H1 (cell line): ENCODE measurements at places on chromosomes 12 and 14. TPM values are rescaled to one million over a fixed set of nuclear protein-coding genes. Genes with fewer than 3 reads are reported as not detected.

- H3K27ac ChIP-seq: no peak overlapping the region
- no peaks in the 10 kb centered on the region; the same call in 1 of the 2 replicates for H3K36me3 ChIP-seq
- no peaks in the 10 kb centered on the region for H3K27me3 ChIP-seq
- DNase-seq: no peak
- no peak overlapping the region for H3K4me3 ChIP-seq
Observed at GRCh38 chr12:104670439-104671408, 214.0 kb downstream of the CHST11 start.

- no peaks in the 10 kb centered on the region for H3K4me1 ChIP-seq
- DNase-seq: no peak
- no peaks in the 10 kb centered on the region for H3K36me3 ChIP-seq
Observed at GRCh38 chr12:93855261-93855660, 178.1 kb downstream of the CRADD start.

Gene OR4E2
- total RNA-seq: not detected in 2 replicates

Gene TC2N
- total RNA-seq: 34.2 and 36.2 TPM in 2 replicates

Gene GLI1
- total RNA-seq: 20.6 and 23.5 TPM in 2 replicates

- no peak overlapping the region for H3K4me3 ChIP-seq
- H3K4me1 ChIP-seq: no peaks in the 10 kb centered on the region
- no peaks in the 10 kb centered on the region for H3K36me3 ChIP-seq
- no peak for DNase-seq
- H3K27me3 ChIP-seq: no peaks in the 10 kb centered on the region
Observed at GRCh38 chr14:79363291-79363690, 848.0 kb downstream of the DIO2 start.

DNA sequence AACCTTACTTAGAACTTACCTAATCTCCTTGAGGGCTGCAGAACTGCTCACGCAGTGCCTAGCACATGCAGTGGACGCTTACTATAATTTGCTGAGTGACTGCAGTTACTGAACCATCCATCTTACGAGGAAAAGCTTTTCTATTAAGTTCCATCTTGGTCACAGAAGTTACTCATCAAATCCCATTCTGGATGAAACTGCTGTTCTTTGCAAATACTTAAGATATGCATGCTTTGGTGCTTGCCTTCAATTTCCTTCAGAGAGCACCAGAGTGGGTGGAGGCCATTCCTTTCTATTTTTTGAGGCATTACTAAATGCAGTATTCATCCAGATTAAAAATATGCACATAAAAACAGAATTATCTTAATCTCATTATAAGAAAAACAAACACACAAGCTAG, 17.7 kb upstream of the PELI2 start:
- H3K4me3 ChIP-seq: no peak overlapping the region
- DNase-seq: no peak
- H3K27me3 ChIP-seq: no peaks in the 10 kb centered on the region
- H3K27ac ChIP-seq: no peak overlapping the region
- H3K4me1 ChIP-seq: no peaks in the 10 kb centered on the region

DNA sequence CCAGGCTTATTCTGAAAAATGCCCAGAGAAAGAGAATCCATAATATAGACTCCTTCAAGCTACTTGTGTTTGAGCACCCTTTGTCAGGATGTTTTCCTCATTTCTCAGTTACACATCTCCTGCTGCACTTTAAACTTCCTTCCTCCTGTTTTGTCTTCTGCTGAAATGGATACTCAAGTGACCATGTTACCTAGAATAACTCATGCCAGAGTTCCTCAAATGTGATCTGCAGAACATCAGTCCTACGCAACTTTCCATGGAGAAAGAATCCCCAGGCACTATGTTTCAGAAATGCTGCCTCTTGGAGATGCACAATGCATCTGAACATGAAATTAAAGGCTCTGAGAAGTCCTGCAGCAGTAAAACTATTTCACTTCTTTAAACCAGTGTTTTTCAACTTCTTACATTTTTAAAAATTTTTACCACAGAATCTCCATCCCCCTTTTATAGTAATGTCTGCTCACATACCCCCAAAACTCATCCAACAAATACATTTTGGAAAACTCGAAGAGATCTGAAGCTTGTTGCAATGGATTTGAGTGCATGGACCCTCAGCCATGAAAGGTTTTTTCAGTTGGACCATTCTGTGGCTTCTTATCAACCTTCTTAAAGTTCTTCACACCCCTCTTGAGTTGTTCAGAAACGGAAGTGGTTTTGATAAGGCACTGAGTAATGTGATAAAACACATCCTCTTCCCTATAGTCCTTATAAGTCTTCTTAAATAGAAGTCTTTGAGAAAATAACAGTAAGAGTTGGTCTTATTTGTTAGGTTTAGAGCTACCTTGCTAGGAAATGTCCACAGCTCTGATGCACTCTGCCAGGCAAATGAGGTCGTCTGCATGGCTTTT, 84.5 kb upstream of the KCNA1 start:
- H3K4me1 ChIP-seq: no peaks in the 10 kb centered on the region
- no peak for DNase-seq
- no peaks in the 10 kb centered on the region; the same call in 1 of the 2 replicates for H3K27me3 ChIP-seq

DNA sequence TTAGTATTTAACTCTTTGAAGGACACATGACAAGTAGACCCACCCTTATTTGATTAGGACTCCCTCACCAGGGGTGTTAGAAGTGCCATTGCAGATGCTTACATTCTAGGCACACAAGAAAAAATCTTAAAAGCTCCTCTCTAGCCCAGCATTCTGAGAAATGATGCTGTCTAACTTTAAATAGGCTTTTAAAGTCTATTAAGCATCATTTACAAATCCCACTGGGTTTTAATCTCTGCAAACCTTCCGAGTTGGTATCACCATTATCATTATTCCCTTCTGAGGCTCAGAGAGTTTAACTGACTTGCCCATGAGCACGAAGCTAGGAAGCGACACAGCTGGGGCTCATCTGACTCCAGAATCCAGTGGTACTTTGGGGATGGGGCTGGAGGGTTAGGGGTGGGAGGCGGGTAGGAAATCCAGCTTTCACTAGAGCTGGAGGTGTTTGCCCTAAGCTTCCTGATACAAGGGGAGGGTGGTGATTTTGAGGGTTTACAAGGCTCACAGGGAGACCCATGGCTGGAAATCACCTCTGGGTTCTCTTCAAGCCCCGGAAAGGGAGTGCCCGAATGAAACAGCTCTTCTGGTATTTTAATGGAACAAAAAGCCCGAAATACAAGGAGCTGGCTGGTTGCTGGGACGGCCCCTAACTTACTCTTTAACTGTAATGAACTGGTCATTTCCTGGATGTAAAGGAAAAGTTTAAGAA, 109.2 kb upstream of the FUT8 start:
- no peak for DNase-seq
- H3K27me3 ChIP-seq: no peaks in the 10 kb centered on the region
- H3K4me1 ChIP-seq: peaks cover 3% of the 10 kb centered on the region; the same call in 1 of the 2 replicates
- no peak overlapping the region for H3K27ac ChIP-seq

Gene PGF
- 3.9 and 4.1 TPM in 2 replicates for total RNA-seq

DNA sequence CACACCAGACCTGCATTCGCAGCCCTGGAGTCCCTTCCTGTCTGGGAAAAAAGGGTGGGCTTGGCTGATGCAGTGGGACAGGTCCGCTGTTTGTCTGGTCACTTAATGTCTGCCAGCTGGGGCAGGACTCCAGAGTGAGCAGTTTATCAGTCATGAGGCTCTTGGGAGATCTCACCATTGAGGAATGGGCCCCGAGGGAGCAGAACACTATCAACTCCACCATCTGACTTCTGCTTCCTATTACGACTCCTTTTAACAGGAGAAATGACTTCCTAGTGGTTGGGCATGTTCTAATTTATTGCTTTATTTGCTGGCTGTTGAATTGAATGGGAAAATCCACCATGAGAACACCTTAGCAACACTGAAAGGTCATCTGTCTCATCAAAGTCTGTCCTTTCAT, 182.5 kb upstream of the RASSF8 start:
- no peak overlapping the region for H3K4me3 ChIP-seq
- H3K36me3 ChIP-seq: no peaks in the 10 kb centered on the region
- no peak overlapping the region for H3K27ac ChIP-seq
- DNase-seq: no peak
- H3K27me3 ChIP-seq: no peaks in the 10 kb centered on the region

Gene VDR
- 0.34 and 0.65 TPM in 2 replicates for total RNA-seq

- DNase-seq: no peak
- no peak overlapping the region for H3K27ac ChIP-seq
- peaks cover 2% of the 10 kb centered on the region for H3K4me1 ChIP-seq
Observed at GRCh38 chr14:74985028-74985310, 17.8 kb upstream of the EIF2B2 start.

DNA sequence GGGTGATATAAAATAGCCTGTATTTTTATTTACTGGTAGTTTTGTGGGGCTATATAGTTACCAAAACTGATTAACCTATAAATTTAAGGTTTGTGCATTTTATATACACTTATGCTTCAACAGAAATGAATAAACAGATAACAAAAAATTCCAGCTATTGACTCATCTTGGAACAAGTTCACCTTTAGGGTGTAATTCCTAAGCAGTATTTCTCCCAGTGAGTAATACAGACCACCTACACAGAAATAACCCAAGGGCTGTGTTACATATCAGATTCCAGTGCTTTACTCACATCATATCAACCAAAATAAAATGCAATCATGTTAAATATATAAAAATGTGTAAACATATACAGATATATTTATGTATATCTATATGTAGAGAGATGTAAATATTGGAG, 345.6 kb downstream of the ADAMTS20 start:
- no peak overlapping the region for H3K4me3 ChIP-seq
- H3K27ac ChIP-seq: no peak overlapping the region
- no peaks in the 10 kb centered on the region for H3K27me3 ChIP-seq

DNA sequence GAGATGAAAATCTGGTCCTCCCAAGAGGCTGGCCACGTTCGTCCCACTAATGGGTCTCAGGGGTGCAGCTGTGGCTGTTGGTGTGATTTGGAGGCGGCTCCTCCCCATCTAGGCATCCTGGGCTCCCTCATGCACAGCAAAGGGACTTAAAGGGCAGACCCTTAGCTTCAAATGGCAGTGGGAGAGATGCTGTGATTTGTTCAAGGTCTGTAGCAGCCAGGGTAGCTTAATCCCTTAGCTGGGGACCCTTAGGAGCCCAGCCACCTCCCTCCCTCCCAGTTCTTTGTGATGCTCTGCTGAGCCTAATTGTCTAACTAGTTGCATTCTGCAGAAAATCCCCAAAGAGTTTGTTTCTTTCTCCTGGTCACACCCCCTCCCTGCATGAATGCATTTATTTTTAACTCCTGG, 18.3 kb downstream of the DYRK4 start:
- no peak for DNase-seq
- H3K4me3 ChIP-seq: no peak overlapping the region
- no peaks in the 10 kb centered on the region for H3K27me3 ChIP-seq
- no peak overlapping the region for H3K27ac ChIP-seq
- peaks cover 4% of the 10 kb centered on the region for H3K4me1 ChIP-seq

DNA sequence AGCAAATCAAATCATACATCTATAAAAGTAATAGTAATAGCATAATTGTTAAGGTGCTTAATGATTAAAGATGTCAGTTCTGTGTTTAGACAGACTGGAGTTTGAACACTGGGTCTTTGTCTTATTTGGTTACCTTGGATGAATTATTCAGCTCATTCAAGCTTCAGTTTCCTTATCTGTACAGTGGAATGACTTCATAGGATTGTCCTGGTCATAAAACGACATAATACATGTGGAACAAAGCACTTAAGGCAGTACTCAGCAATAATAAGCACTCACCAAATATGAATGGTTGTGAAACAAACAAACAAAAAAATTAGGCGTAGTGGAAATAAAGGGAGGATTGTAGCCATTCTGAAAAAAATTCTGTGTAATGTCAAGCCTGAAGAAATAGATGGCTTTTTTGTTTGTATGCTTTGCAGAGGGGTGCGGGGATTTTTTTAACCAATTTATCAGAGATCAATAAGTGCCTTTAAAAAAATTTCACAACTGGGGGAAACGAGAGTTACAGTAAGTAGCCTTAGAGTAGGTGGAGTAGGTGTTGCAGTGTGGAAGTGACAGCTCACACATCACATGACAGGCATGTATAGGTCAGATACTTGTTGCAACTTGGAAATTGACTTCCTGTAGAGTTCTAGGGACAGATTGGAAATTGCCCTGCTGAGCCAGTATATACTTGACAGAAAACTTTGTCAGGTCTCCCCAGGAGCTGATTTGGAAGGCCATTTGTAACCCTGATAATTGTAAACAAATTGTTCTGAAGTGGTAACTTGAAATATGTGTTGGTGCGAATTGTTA, 157.7 kb downstream of the SLC15A5 start:
- H3K27ac ChIP-seq: no peak overlapping the region
- no peaks in the 10 kb centered on the region; the same call in 1 of the 2 replicates for H3K4me1 ChIP-seq
- no peaks in the 10 kb centered on the region for H3K27me3 ChIP-seq
- no peak for DNase-seq
